Chondrocyte (in vitro differentiated cells): ENCODE measurements at places on chromosomes 16 and 17. TPM values are rescaled to one million over a fixed set of nuclear protein-coding genes. Genes with fewer than 3 reads are reported as not detected.

The GSDMA gene
- not detected in 3 replicates for total RNA-seq

- no peak for DNase-seq
- H3K27me3 ChIP-seq: no peaks in the 10 kb centered on the region
- peaks cover 39% of the 10 kb centered on the region for H3K4me1 ChIP-seq
- H3K4me3 ChIP-seq: no peak within 1 kb of the TSS
- no peak within 1 kb of the TSS for H3K27ac ChIP-seq
Measured at GRCh38 chr16:2210386-2211365, at the start of gene BRICD5. BRICD5 (minus strand) TSS chr16:2210863; CDS start chr16:2210833, 30 bp downstream.

- H3K27me3 ChIP-seq: no peaks in the 10 kb centered on the region
- no peaks in the 10 kb centered on the region for H3K36me3 ChIP-seq
- H3K4me3 ChIP-seq: no peak overlapping the region
Measured at GRCh38 chr16:72197545-72197944, 25.6 kb upstream of the PMFBP1 start.

The CRYBA1 gene
- total RNA-seq: not detected in 3 replicates
